CD14-positive monocyte (primary cell): ENCODE measurements at places on chromosomes 5 and 9. TPM values are rescaled to one million over a fixed set of nuclear protein-coding genes. Genes with fewer than 3 reads are reported as not detected.
A peak's percentile ranks its signal among the peaks of the same experiment; 100 is the strongest.

GRCh38 chr9:13395156-13395555 is 115.7 kb upstream of the MPDZ start:
- no peak for DNase-seq

DNA sequence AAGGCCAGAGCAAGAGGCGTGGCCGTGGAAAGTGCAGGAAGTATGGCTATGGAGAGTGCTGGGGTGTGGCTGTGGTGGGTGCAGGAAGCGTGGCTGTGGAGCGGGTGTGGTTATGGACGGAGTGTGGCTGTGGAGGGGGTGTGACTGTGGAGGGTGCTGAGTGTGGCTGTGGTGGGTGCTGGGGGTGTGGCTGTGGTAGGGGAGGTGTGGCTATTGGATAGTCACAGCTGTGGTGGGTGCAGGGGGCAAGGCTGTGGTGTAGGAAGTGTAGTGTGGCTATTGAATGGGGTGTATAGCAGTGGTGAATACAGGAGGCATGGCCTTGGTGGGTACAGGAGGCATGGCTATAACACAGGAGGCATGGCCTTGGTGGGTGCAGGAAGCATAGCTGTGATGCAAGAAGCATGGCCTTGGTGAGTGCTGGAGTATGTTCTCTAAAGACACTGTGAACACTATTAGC is 40.8 kb upstream of the SPATA31C2 start:
- DNase-seq = no peak

GRCh38 chr9:35666045-35666444 is 1.1 kb upstream of the ARHGEF39 start:
- DNase-seq = no peak

DNA sequence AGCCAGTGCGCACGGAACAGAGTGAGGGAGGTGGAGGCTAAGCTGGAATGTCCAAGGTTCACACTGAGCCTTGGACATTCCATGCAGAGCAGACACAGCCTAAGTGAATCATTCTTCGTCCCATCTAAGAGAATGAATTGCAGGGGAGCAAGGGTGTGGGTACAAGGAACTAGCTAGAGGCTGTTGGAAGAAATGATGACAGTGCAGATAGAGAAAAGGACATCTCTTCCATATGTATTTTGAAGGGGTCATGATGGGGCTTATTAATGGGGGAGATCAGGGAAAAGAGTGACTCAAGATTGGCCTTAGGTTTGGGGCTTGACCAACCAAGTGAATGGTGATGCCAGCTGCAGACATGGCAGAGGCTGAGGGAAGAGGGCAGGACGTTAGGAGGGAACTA is 59.2 kb downstream of the MTX3 start:
- DNase-seq = no peak

GRCh38 chr5:171622010-171622409 is 163.6 kb upstream of the SMIM23 start:
- DNase-seq = no peak

DNA sequence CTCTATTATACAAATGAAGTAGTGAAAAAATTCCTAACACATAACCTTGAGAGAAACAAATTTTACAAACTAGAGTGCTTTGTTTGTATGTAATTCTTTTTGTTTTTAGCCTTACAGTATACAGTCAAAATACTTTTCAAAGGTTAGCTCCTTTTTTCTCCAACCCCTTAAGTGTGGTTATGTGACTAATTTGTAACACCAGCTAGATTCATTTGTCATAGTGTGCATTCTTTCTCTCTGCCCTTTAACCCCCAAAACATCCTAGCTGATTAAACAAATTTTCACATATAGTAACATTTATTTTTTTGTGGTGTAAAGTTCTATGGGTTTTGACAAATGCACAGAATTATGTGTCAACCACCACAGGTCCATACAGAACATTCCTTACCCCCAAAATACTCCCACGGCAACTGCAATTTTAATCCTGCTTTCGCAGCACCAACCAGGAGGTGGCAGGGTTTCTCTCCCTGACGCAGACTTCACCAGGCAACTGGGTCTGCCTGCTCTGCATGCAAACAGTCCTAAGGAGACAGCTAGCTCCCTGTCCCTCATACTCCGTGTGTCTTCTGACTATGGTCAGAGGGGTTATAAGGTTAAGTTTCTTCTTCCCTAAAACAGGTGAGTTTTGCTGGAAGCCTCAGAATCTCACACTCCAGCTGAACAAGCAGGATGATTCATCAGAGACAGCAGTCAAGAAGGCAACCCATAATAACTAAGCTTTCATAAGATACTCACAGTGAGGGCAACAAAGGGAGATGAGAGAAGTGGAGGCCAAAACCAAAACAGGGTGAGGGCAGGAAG is 44.5 kb upstream of the NR5A1 start:
- DNase-seq = no peak

DNA sequence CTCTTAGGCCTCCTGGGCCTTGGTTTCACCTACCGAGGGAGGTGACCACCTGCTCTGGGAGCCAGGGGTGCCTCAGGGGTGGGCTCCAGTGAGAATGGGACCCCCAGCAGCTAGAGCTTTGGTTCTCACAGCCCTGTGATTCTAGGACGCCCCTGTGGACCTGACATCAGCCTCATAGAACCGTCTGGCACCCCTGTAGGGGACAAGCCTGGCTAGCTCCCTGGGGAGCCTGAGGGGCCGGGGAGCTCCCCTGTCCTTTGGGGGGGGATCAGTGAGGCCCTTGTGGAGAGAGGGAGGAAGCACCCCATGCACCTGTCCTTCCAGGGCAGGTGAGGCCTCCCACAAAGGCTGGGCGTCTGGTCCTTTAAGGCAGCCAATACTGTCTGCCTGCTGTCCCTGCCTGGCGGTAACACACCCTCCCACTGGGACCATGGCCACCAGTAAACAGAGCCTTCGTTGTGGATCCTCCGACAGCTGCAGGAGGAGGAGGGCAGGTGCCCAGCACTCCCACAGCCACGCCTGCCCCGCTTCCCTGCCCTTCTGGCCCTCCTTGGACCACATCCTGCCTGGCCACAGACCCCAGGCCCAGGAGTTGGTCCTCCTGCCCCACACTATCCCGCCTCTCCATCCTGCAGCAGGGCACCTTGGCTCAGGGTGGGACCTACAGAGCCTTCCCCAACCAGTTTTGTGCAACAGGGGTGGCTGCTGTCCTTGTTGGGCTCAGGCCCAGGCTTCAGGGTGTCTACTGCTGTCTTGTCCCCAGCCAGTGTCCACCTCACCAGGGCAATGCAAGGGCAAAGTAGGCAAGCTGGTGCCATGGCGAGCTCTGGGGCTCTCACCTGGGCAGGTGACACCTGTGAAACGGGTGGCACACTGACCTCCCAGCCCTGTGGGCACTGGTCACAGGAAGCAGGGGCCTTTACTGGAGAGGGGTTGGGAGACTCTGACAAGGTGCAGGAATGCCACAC is 3.0 kb upstream of the TUBB4B start:
- no peak for DNase-seq

DNA sequence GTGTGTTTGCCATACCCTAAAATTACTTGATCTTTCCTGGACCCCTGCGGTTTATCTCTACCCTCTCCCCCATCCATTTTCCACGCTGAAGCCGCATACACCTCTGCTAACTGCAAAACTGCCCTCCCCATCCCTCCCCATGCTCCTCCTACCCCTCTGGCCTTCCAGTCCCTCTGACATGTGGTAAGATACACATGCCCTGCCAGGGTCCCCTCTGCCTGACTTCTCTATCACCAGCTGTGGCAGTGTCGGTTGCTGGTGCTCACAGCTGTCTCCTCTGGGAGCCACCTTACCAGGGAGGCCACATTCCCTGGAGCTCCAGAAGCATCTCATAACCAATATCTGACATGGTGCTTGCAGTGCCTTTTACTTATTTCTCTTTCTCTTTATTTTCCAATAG is 58.9 kb upstream of the COL15A1 start:
- DNase-seq = no peak

DNA sequence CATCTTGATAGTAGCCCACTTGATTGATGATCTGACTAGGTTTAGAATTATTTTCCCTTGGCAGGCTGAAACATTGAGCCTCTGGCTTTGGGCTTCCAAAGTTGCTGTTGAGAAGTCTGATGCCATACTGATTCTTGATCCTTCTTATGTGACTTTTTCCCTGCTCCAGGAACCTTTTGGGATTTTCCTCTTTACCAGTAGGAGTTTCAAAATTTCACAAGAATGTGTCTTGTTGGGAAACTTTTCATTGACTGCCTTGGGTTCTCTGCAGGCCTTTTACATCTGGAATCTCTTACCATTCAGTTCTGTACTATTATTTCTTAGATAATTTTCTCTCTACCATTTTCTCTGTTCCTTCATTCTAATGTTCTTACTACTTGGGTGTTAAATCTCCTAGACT is 20.0 kb downstream of the STC2 start:
- no peak for DNase-seq

DNA sequence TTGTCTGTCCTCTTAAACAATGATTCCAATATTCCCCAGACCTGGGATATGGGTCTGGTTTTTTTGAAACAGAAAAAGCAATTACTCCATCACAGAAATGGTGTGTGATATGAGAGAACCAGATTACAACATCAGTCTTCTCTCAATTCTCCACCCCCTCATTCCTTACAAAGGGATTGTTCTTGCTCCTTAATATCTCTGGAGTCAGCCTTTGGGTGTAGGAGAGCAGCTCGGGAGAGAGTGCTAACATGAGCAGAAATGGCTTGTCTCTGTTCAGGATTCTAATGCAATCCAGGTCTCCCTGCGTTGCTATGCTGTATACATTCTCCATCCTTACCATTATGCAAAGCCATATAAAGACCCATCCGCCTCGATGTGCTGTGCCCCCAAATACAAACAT is 32.7 kb downstream of the ZFAND5 start:
- DNase-seq = no peak

GRCh38 chr5:67206929-67207328 is 10.3 kb upstream of the CD180 start:
- DNase-seq = peak; percentile 74

DNA sequence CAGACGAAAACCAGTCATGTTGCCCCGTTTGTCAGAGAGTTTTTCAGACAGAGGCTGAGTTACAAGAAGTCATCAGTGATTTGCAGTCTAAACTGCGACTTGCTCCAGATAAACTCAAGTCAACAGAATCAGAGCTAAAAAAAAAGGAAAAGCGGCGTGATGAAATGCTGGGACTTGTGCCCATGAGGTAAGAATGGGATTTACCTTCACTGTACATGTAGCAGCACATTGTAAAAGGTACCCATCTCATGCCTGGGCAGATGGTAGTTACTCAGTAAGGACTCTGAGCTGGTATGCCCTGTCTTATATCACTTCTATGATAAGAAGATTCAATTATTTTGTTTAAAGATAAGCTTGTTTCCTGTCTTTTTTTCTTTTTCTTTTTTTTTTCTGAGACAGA is 38.8 kb downstream of the RAD50 start:
- DNase-seq = no peak

DNA sequence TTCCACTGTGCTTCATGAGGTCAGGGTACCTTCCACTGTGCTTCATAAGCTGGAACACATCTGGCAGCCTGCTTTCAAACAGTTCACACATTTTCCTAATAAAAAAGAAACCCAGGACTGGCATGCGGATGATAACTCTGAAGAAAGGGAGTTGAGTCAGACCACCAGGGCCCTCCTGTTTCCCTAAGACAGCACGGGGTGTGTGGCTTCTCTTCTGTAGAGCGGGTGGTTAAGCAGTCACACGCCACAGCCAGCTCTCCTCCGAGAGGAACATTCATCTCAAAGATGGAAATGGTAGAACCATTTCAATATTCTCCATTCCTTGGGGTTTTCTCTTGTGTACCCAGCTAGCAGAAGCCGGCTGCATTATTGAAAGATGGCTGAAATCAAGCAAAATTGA is 128.1 kb upstream of the LMX1B start:
- no peak for DNase-seq

GRCh38 chr9:110707419-110707818 is 38.8 kb downstream of the MUSK start:
- DNase-seq = no peak

- peak; percentile 57 for DNase-seq
Observed at GRCh38 chr9:70413464-70413798, 1.0 kb downstream of the KLF9 start.

DNA sequence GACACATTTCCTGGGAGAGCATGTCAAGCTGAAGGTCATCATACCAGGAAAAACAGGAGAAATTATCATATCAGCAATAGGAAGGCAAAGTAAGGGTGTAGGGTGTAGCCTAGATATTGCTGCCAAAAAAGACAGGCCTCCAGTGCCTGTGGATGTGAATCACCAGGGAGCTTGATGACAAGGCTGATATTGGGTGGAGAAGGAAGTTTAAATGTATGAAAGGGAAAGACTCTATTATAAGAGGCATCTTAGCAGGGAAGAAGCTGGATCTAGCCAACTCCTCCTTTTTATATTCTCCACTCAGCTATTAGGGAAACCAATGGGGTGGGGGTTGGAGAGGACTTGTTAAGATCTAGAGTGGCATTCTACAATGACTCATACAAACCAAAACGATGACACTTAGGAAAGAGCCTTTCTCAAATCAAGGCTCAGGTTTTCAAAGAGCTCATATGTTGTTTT is 13.4 kb upstream of the TXNDC8 start:
- DNase-seq = no peak

- no peak for DNase-seq
Observed at GRCh38 chr5:137054335-137054734, 444.8 kb downstream of the SPOCK1 start.

DNA sequence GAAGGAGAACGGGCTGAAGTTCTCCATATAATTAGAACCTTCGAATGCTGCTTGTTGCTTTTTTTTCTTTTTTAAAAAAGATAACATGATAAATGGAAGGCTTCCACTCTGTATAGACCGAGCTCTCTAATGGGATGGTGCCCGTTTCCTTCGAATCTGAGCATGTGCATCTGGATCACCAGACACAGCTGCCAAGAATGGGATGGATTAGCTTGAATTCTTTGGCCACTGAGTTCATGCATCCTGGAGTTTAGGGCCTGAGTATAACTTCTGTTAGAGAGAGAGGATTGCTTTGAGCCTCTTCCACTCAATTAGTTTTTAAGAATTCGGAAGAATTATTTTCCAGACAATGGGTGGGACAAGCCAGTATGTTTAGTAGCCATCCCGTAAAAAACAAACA is 93.7 kb upstream of the GDNF start:
- no peak for DNase-seq

- DNase-seq = no peak
Observed at GRCh38 chr5:120692325-120692724, 228.2 kb downstream of the PRR16 start.

- DNase-seq = no peak
Observed at GRCh38 chr9:134179595-134179917, 15.2 kb upstream of the RNU6ATAC start.

CCDC187 gene
- polyA plus RNA-seq = not detected in 2 replicates

ADRB2 gene
- 10.9 TPM for polyA plus RNA-seq

OSMR gene
- polyA plus RNA-seq = not detected

FOXD4L5 gene
- polyA plus RNA-seq = not detected in 2 replicates

PDCD1LG2 gene
- 0.17 and 0.20 TPM in 2 replicates for polyA plus RNA-seq

FST gene
- polyA plus RNA-seq = not detected

IFNA21 gene
- polyA plus RNA-seq = not detected

INSL6 gene
- not detected in 2 replicates for polyA plus RNA-seq

IFNE gene
- polyA plus RNA-seq = not detected

PPP3R2 gene
- polyA plus RNA-seq = not detected

BRD3 gene
- polyA plus RNA-seq = 18.2 TPM

CDX1 gene
- not detected for polyA plus RNA-seq
